HCT116 (cell line): ENCODE measurements at places on chromosomes 7 and 10. TPM values are rescaled to one million over a fixed set of nuclear protein-coding genes. Genes with fewer than 3 reads are reported as not detected.

DNA sequence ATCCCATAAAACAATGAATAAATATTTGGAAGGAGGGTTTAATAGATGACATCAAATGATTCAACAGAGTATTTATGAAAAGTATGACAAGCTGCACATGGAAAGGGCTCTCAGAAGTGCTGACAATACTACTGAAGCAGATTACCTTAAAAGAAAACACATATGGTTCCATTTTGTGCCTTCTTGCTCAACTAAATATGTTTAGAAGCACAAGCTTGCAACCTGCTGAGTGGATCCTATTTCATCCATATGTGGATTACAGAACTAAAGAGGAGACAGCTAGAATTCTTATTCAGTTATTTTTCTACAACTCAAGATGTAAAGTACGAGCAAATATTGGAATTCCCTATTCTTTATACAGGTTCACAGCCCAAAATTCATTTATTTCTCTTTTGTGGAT lies 340.6 kb downstream of the TFEC start:
- H3K27me3 ChIP-seq = no peaks in the 10 kb centered on the region
- H3K27ac ChIP-seq = no peak overlapping the region
- H3K4me1 ChIP-seq = no peaks in the 10 kb centered on the region

DNA sequence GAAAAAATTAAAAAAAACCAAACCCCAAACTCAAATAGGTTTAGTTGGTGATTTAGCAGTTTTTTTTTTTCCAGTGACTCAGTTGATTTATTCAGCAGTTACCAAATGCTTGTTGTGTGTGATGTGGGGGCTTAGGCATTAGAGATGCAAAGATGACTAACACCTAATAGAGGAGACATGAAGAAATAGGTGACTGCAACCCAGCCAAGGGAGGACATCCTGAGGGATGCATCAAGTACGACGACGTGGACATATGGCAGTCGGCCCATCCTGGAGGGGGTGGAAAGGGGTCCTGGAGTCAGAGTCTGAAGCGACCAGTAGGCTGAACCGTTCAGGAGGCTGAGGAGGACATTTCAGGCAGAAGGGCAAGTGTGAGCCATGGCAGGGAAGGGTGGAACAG lies 35.5 kb downstream of the LRMDA start:
- peaks cover 6% of the 10 kb centered on the region; the same call in 1 of the 2 replicates for H3K4me1 ChIP-seq
- no peaks in the 10 kb centered on the region for H3K36me3 ChIP-seq
- no peak overlapping the region for H3K27ac ChIP-seq
- no peak overlapping the region for H3K4me3 ChIP-seq

GRCh38 chr7:150934045-150934766 lies 43.9 kb downstream of the KCNH2 start:
- no peaks in the 10 kb centered on the region for H3K4me1 ChIP-seq
- no peaks in the 10 kb centered on the region for H3K36me3 ChIP-seq
- no peak overlapping the region for H3K27ac ChIP-seq
- H3K27me3 ChIP-seq = no peaks in the 10 kb centered on the region

TBX20 gene
- total RNA-seq = not detected

DNA sequence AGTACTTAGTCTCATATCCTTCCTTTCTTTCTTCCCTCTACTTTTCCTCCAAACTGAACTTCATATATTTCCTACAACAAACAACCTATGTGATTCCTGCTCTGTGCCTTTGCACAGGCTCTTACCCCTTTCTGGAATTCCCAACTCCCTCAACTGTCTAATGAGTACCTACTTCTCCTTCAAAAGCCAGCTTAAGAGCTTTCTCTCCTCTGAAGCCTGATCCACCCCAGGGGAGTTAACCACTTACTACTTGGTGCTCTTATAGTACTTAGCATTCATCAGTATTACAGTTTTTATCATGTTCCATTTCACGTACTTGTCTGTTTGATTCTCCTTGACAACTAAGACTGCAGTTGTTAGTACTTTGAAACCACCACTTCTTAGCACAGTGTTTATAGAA lies 246.1 kb downstream of the LRRTM3 start:
- H3K4me1 ChIP-seq = no peaks in the 10 kb centered on the region
- H3K27me3 ChIP-seq = no peaks in the 10 kb centered on the region
- no peak overlapping the region for H3K4me3 ChIP-seq
- DNase-seq = no peak
- H3K36me3 ChIP-seq = no peaks in the 10 kb centered on the region

DNA sequence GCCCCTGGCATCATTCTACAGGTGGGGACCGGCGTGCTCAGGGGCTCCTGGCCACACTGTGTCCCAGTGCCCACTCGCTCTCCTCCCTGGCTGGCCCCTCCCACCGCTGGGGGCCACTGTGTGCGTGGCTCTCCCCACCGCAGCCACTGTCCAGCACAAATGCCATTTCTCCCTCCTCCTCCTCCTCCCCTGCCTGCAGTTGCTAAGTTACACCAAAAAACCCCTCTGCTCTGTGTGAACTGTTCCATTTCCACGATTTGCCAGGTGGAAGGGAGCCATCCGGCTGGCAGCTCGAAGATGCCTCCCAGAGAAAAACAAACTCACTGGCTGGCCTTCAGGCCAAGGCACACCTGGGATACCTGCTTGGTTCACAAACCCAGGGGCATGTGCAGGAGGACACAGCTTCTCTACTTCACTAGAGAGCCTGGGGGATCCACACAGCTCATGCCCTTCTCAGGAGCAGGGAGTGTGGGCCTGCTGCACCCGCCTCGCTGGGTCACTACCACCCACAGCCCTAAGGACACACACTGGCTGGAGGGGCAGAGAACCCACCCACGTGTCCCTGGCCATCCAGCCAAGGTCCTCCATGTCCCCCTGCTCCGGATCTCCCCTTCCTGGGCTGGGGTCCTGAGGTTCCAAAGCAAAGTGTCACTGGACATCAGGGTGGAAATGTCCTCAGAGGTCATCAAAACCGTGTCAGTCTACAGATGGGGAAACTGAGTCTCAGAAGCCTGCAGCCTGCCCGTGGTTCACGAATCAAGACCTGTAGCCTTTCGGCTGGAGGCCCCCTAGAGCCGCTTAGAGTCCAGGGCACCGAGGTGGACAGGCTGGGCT lies 1.7 kb downstream of the RASGEF1A start:
- H3K27ac ChIP-seq = no peak overlapping the region
- no peak overlapping the region for H3K4me3 ChIP-seq
- no peaks in the 10 kb centered on the region for H3K36me3 ChIP-seq
- no peaks in the 10 kb centered on the region for H3K4me1 ChIP-seq
- peaks cover 8% of the 10 kb centered on the region; the same call in 1 of the 2 replicates for H3K27me3 ChIP-seq

FZD8 gene
- total RNA-seq = 0.22 TPM
